Thoracic aorta (tissue), 2 donors: ENCODE measurements at places on chromosomes 2 and 18.

DNA sequence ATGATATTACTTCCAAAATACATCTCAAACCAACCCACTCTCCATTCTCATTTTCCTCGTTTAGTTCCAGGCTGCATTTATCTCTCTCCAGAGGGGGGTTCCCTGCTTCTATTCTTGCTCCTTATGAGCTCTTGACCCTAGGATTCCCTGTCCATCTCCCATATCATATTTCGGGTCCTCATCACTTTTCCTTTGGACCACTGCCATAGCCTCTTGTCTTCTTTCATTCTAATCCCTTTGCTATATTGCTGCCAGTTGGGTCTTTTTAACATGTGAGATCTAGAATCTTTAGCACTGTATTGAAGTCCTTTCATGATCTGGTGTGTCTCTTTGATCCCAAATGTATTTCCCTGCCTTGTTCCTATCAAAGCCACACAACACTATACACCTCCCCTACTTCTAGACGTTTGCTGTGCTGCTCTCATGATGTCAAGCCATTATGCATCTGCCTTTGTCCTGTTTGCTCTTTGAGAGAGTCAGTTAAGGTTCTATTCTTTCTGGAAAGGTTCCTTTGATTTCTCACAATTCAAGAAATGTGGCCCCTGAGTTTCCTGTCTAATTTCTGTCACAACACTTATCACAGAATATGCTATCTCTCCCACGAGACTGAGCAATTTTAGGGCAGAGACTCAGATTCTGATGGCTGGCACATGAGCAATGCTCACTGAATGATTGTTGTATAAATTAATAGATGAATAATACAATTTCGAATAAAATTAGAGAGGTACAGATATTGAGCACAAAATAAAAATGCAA lies 43.2 kb upstream of the SESTD1 start:
- H3K36me3 ChIP-seq = no peaks in the 10 kb centered on the region
- no peak for DNase-seq
- H3K4me1 ChIP-seq = no peaks in the 10 kb centered on the region
- H3K4me3 ChIP-seq = no peak overlapping the region

GRCh38 chr2:847669-848068 lies 103.0 kb upstream of the SNTG2 start:
- H3K4me3 ChIP-seq = no peak overlapping the region
- DNase-seq = no peak
- no peak overlapping the region for H3K27ac ChIP-seq

DNA sequence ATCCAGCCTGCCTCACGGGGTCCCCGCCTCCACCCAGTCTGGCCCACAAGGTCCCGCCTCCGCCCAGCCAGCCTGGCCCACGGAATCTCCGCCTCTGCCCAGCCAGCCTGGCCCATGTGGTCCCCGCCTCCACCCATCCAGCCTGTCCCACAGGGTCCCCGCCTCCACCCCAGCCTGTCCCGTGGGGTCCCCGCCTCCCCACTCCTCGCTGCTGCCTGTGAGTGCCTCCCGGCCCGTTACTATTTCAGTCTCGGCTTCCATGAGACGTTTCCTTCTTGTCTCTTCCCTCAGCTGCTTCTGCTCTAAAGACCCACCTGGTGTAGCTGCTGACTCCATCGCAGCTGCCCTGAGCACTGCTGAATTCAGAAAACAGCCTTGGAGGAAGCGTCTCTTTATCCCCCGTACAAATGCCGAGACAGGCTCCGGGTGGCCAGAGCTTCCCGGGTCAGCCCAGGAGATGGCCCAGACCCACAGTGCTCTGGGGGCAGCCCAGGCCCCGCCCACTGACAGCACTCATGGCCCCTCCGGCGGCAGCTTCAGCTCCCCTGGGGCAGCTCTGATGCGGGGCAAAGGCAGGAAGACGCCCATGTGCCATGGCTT lies 69.8 kb downstream of the NFATC1 start:
- H3K4me1 ChIP-seq = peaks cover under 1% of the 10 kb centered on the region
- no peak overlapping the region for H3K4me3 ChIP-seq
- no peaks in the 10 kb centered on the region for H3K27me3 ChIP-seq
- DNase-seq = no peak
- peaks cover 26% of the 10 kb centered on the region for H3K36me3 ChIP-seq
- H3K27ac ChIP-seq = no peak overlapping the region

DNA sequence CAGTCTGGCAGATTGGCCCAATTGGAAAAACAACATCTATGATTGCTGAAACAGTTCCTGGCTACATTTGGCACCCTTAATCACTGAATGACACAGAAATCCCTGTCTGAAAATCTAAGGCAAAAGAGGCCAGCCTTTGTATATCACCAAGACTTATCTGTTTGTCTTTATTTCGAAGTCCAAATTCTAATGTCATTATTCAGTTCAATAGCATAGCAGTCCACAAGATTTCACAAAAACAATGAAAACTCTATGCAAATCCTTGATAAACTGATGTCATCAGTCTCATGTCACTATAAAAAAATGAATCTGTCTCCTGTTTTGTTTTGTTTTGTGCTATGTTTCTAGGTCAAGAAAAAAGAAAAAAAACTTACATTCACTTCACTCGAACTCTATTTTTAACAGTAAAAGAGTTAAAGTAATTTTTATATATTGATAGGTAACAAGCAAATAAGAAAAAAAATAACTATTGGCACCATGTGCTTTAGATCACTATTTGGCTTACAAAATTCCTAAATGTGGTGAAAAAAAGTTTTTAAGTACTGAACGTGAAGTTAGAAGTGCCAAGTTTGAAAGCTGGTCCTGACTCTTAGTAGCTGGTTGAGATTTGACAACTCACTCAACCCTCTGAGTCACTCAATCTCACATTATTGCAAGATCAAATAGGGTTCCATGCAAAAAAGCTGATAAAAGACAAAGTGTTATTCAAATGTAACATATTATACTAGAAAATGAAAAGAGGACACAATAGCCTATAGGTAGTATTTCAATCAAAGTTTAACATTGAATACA lies 359.3 kb downstream of the IRS1 start:
- H3K27ac ChIP-seq = peak overlapping the region; percentile 60
- no peak for DNase-seq
- H3K4me3 ChIP-seq = no peak overlapping the region
- H3K27me3 ChIP-seq = no peaks in the 10 kb centered on the region
- H3K36me3 ChIP-seq = no peaks in the 10 kb centered on the region
- H3K4me1 ChIP-seq = peaks cover 21% of the 10 kb centered on the region

DNA sequence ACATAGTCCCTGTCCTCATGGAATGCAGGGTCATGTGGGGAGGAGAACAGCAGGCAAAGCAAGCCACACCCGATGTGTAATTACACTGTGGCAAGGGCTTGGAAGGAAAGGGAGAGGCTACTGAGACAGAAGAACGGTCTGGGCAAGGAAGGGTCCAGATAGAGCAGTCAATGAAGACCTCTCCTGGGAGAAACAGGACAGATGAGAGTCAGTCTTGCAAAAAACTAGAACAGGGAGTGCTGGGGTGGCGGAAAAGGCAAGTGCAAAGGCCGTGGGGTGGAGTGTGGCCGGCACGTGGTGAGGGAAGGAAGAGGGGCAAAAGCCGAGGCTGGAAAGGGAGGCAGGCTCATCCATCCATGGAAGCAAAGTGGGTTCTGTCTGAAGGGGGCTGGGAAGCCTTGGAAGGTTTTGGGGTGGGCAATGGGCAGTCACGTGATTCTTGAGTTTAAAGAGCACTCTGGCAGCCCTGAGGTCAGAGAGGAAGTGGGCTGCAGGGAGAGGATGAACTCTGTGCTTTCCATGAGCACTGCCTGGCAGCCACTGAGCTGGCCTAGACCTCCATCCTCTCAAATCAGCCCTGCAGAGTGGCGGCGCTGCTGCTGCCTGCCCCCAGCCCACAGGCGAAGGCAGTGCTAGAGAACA lies 182.2 kb downstream of the INHBB start:
- no peaks in the 10 kb centered on the region for H3K27me3 ChIP-seq
- H3K36me3 ChIP-seq = no peaks in the 10 kb centered on the region
- no peaks in the 10 kb centered on the region for H3K4me1 ChIP-seq
- H3K27ac ChIP-seq = no peak overlapping the region

DNA sequence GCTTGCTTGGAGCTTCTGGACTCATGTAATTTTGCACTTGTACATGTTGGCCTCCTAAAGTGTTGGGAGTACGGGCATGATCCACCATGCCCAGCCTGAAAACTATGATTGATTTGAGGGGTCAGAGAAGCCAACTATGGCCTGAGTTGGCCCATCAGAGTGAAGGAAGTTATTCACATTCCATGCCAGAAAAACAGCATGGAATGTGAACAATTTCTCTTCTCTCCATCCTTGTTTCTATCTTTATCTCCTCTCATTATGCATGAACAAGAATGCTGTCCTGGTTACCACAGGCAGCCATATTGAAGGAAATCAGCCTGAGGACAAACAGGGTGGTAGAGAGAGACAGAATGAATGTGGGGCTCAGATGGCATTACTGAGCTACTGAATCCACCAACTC lies 3.5 kb upstream of the CD226 start:
- no peak for DNase-seq
- peaks cover 9% of the 10 kb centered on the region for H3K4me1 ChIP-seq
- no peak overlapping the region for H3K4me3 ChIP-seq
- H3K36me3 ChIP-seq = no peaks in the 10 kb centered on the region

DNA sequence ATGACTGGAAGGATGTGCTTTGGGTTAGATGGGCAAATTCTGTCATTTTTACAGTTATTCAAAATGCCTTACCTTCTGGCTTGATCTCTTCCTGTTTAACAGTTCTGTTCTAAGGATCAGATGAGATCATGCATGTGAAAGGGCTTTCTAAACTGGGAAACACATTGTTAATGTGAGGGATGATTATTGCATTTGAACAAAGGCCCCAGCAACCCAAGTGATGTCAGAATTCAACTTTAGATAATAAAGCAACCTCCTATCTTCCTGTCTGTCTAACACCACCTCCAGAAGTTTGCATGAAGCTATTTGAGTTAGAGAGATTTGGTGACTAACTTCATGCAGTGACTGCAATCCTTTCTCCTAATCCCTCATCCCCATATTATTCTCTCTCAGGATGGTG lies 77.8 kb upstream of the B3GNT2 start:
- no peak overlapping the region for H3K4me3 ChIP-seq
- H3K27ac ChIP-seq = no peak overlapping the region
- no peak for DNase-seq
- no peaks in the 10 kb centered on the region for H3K27me3 ChIP-seq

- H3K27ac ChIP-seq = no peak overlapping the region
- peaks cover 35% of the 10 kb centered on the region for H3K4me1 ChIP-seq
- no peaks in the 10 kb centered on the region for H3K36me3 ChIP-seq
- H3K4me3 ChIP-seq = no peak overlapping the region
- DNase-seq = no peak
Measured at GRCh38 chr18:49362431-49362830, 98.0 kb downstream of the DYM start.

DNA sequence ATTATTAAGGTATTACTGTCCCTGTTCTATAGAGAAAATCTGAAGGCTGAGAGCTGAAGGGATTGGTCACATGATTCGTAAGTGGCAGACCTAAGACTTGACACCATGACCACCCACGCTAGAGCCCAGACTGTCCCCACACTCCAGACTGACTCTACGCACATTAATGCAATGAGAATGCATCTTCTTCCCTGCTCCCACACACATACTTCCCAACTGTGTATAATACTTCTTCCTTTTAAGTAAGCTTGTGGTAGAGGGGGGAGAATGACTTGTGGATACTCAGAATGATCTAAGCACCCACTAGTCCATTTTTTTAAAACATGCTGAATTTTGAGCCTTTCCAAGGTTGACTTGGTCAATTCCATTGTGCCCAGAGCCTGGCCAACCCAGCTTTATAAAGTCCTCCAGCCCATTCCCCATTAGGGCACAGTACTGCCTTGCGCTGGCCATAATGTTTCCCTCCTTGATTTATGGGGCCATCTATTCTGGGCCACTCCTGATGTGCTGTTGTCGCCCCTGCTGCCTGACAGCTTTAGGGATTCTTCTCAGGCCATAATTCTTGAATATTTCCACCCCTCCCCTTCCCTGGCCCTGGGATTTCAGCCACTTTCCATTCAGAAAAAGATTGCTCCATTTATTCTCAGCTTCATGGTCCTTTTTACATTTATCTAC lies 28.7 kb downstream of the ALK start:
- H3K27me3 ChIP-seq = no peaks in the 10 kb centered on the region
- no peak overlapping the region for H3K4me3 ChIP-seq
- DNase-seq = no peak
- no peaks in the 10 kb centered on the region for H3K36me3 ChIP-seq
- no peak overlapping the region for H3K27ac ChIP-seq
- no peaks in the 10 kb centered on the region for H3K4me1 ChIP-seq

DNA sequence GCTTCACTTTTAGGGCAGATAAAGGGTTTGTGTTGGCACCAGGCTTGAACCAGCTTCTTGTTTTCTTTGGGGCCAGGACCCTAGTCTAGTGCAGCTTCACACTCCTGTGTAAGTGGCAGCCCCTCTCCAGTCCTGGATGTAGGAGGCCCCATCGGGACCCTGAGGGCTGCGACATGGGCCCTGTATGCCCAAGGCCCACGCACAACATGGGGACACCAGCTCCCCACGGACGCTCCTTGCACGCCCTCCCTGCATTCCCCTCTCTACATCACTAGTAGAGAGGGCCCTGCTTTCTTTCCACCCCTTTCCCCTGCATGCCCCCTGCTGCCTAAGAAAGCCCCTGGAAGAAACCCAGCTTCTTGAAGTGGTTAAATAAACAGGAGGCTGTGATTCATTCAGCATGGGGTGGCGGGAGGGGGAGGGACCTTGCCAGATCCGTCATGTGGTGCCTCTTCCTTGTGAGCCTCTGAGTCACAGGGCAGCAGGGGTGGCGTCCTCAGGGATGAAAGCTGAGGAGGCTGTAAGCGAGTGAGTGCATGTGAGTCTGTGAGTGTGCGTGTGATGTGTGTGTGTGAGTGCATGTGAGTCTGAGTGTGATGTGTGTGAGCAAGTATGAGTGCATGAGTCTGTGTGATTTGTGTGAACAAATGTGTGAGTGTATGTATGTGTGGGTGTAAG lies 42.5 kb downstream of the COPS8 start:
- no peak overlapping the region for H3K4me3 ChIP-seq
- H3K4me1 ChIP-seq = peaks cover 15% of the 10 kb centered on the region
- H3K27me3 ChIP-seq = no peaks in the 10 kb centered on the region
- DNase-seq = peak; percentile 93

GRCh38 chr18:62400916-62401315 lies 75.8 kb downstream of the TNFRSF11A start:
- no peaks in the 10 kb centered on the region for H3K36me3 ChIP-seq
- H3K27ac ChIP-seq = no peak overlapping the region
- no peaks in the 10 kb centered on the region for H3K4me1 ChIP-seq
- no peak for DNase-seq

DNA sequence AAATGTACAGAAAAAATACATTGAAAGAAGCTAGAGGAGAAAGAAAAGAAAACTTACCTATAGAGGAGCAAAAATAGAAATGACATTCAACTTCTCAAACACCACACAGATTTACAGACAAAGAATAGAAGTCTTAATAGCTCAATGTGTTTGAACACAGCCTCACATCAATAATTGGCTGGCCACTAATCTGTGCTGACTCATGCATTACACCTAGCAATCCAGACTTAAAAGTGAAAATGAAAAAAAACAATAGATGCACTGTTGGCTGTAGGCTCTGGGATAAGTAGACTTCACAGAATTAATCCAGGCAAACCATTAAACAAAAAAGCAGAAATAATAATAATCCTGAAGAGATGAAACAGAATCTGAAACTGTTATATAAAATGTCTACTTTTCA lies 961.3 kb upstream of the CELF4 start:
- no peak overlapping the region for H3K4me3 ChIP-seq
- no peaks in the 10 kb centered on the region for H3K36me3 ChIP-seq
- DNase-seq = no peak
- H3K27me3 ChIP-seq = no peaks in the 10 kb centered on the region
